Activated CD4-positive, alpha-beta T cell treated with anti-CD3 and anti-CD28 coated beads for 48 hours (primary cell): ENCODE measurements at places on chromosomes 12 and 14.
A peak's percentile ranks its signal among the peaks of the same experiment; 100 is the strongest.

DNA sequence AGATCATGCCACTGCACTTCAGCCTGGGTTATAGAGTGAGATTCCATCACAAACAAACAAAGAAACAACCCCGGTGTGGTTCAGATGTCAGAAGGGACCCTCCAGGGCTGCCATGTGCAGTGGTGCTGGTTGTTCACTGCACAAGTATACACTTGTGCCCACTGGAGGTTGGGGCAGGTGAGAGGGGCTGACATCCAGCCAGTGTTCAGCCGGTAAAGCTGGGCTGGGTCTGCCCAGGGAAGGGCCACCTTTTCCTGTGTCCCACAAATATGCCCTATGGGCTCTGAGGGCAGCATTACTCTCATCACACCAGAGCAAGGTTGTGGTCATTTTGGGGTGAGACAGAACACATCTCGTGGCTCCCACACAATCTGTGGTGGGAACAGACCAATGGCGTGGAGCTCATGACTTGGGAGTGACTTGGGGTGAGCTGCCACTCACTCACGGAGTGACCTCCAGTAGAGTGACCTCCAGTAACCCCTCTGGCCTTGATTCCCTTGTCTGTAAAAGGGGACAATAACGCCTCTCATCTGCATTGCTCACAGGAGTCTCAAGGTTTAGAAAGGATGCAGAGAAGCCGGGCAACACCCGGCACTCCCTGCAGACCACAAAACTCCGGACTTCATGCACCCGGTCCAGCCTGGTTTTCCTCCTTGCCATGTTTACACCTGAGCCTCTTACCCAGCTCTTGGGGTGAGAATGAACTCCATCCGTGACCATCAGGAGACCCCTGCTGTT lies 69.0 kb upstream of the VRK1 start:
- DNase-seq = no peak

- no peak for DNase-seq
Measured at GRCh38 chr12:12098691-12099015, 27.9 kb downstream of the BCL2L14 start.

DNA sequence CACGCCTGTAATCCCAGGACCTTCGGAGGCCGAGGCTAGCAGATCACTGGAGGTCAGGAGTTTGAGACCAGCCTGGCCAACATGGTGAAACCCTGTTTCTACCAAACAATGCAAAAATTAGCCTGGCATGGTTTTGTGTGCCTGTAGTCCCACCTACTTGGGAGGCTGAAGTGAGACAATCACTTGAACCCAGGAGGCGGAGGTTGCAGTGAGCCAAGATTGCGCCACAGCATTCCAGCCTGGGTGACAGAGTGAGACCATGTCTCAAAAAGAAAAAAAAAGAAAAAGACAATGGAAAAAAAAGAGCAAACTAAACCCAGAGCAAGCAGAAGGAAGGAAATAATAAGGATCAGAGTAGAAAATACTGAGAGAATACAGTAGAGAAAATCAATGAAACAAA lies 5.4 kb downstream of the CHURC1 start:
- DNase-seq = no peak

- peak; percentile 48 for DNase-seq
Measured at GRCh38 chr14:91947475-91948184, at the start of gene FBLN5. Gene FBLN5, minus strand, starts transcription at chr14:91947694. Its CDS starts 465 bp downstream, at chr14:91947229.

GRCh38 chr12:105357162-105357691 lies 26.7 kb downstream of the C12orf75 start:
- DNase-seq = no peak

GRCh38 chr12:69338936-69339335 lies 9.2 kb upstream of the LYZ start:
- no peak for DNase-seq

DNA sequence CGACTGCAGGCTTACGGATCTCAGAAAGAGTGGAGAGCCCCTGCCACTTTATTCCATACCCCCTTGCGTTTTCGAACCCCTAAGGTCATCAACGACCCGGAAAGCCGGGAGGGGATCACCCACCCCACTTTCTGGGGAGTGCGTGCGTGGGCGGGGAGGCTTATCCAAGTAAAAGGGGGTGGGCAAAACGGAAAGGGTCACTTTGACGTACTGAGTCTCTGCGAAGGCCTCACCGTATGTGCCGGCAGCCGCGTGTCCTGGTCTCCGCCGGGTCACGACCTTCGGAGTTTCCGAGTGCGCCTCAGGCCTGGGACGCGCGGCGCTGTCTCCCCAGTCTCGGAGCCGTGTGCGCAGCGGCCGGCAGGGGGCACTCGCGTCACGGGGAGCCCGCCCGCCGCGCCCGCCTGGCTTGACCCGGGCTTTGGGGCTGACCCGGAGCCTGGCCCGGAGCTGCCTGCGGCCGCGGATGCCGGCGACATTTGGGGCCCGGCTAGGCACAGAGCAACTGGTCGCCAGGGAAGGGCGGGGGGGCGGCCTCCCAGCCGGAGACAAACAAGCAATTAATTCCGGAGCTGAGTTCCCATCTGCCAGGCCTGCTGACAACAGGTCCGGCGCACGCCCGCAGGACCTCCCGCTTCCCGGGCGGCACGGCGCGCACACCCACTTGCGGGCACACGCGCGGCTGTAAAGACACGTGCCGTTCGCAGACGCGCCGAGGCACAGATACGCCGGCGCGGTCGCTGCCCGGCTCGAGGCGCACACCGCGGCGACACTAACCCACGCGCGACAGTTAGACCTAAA lies 890 bp upstream of the KIF26A start:
- peak; percentile 79 for DNase-seq

DNA sequence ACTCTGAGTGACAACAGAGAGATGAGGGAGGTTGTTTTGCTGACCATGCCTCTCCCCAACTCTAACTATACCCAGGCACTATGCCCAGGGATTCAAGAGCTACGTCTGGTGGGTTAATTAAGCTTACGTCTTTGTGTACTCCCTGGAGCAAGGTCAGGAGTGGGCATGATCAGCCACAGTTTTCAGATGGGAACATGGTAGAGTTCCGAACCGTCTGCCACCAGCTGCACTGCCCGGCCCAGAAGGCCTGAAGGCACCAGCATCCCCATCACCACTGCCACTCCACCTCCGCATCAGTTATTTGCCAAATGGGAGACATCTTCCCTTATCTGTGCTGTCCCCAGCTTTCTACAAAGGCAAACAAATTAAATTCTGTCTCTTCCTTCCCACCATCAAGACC lies 11.1 kb upstream of the GPX2 start:
- DNase-seq = no peak

DNA sequence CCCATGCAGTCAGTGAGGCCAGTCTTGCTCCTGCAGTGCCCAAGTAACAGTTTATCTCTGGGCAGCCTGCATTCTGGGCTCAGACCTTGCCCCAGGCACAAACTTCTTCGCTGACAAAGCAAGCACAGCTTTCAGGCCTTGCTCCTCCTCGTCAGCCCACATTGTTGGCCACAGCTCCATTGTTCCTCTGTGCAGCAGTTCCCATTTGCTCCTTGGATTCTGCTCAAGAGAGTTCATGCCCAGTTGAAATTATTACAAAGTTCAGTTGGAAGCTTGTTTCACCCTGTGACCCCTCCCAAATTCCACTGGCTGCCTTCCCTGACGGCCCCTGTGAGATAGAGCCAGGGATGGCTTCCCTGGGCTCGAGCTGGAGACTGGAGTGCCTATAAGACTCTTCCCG lies 163.4 kb upstream of the DDHD1 start:
- DNase-seq = no peak

DNA sequence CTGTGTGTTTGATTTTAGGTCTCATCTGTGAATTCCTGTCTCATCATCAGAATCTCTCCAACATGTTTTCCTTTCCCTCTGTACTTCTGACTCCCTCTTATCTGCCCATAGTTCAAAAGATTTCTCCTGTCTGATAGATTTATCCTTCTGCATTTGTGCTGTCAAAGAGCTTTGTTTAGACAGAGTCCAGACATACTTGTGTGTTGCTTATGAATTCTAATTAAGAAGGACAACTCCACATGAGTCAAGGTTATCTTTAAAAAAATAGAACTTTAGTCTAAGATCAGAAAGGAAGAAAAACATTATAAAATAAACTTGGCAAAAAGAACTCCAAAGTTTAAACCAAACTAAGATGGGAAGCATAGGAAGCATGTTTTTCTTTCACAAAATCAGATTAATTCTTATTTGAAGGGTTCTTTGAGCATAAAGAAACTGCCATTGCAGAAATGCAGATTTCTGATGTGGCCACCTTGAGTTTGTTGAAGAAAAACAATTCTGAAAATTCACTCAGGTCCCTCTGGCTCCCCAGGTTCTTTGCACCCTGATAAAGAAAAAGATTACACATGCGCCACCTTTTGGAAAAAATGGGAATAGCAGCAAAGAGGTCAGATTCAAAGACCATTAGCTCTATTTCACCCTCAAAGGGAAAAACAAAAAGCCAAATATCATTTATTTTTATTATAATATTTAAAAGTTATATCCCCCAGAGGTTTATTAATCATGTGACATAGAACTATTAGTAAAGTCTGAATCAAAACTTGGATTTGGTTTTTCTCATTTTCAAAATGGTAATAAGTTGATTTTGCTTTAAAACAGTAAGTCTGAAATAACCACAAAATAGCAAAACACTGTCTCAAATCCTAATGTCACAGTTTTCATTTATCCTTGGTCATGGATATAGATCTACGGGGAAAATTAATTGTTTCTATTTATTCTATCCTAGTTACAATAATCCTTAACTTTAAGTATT lies 143.7 kb upstream of the DCN start:
- DNase-seq = peak; percentile 40

GRCh38 chr12:113462117-113462774 lies 9.4 kb downstream of the LHX5 start:
- DNase-seq = peak; percentile 83

DNA sequence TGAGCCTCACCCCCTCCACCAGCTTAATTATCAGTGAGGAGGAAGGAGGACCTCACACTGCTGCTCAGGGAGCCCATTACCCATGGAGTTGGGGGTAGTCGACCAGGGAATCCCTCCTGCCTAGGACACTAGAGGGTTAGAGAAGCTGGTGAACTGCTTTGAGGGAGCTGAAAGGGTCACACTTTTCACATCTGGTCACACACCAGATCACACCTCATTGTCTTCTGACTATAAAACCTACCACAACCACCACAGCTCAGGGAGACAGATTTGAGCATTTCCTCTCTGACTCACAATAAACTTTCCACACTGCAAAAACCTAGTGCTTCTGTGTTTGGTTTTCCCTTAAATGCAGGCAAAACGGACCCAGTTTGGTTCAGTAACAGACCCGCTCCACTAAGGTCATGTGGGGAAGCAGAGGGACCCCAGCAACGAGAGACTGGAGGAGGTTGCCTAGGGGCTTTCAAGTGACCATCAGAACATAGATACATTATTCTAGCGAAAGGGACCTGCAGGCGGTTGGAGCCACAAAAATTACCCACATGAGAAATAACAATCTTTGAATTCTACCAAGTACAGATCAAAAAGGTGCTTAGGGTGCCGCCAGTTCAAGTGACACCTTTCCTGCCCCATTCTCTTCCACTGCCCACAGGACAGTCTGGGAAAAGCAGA lies 151.4 kb upstream of the AVPR1A start:
- no peak for DNase-seq

- DNase-seq = no peak
Measured at GRCh38 chr12:22380031-22380430, 45.5 kb upstream of the ST8SIA1 start.

DNA sequence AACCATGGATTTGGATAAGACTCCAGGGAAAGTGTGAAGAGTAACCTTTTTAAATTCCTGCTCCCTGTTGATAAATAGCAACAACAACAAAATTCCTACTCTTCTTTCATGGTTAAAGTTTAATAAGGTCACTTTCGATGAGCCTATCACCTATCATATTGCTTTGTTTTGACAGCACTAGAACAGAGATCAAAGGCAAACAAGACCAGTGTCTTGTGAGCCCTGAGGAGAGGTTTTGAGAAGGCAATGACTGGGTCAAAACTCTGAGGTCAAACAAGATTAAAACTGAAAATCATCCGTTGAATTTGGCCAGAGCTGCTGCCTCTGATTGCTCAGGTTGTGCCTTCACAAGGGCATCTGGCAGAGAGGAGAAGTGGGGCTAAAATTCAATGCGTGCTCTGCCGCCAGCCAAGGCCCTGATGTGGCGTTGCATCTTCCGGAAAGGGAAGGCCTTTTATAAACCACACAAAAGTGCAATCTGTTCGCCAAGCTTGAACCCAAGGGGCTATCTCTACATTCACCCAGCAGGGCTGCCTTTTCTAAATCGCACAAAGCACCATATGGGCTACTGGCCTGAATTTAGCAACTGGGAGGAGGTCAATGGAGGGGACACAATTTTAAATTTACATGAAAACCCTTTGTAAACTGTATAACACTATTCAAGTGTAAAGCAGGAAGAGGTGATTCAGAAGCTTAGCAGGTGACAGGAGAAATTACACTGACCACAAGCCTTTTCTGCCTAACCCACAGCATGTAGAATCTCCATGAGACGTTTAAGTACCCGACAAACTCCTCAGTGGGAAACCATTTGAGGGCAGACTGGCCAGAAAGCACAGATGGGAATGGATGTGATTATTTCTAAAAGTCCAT lies 140.8 kb downstream of the DAD1 start:
- no peak for DNase-seq

GRCh38 chr14:33515441-33515840 lies 435.4 kb downstream of the EGLN3 start:
- DNase-seq = no peak

- peak; percentile 66 for DNase-seq
Measured at GRCh38 chr14:91078095-91078737, 17.8 kb upstream of the RPS6KA5 start.
